Panc1 (cell line): ENCODE measurements at places on chromosomes 11 and 22.

DNA sequence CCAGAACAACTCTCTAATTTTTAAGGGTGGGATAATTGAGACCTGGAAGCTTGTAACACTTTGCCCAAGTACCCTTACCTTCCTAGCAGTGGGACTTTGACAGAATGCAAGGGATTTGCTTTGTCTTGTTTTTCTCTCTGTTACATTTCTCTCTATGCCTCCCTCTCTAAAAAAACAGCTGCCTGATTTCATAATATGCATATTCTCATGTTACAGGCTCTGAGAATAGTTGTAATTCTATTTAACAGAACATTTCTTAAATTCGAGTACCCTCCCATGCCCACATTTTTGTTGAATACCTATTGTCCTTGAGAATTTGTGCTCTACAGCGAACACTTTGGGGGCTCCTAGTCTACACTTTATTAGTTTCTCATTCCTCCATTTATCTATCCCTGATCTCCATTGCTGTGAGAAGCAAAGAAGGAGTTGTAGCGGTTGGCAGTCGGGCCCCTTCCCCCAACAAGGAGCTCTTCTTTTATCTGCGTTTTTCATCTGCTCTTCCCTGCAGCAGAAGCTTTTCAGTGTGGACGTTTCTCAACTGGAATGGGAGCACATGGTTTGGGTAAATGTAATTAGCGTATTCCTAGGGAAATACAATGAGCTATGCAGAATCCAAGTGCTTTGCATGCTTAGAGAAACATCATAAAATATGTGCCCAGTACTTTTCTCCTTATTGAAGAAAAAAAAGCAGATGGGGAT, 117.7 kb upstream of the CCDC90B start:
- no peak for DNase-seq

GRCh38 chr11:14980854-14981253, 8.7 kb upstream of the CALCA start:
- DNase-seq: no peak

DNA sequence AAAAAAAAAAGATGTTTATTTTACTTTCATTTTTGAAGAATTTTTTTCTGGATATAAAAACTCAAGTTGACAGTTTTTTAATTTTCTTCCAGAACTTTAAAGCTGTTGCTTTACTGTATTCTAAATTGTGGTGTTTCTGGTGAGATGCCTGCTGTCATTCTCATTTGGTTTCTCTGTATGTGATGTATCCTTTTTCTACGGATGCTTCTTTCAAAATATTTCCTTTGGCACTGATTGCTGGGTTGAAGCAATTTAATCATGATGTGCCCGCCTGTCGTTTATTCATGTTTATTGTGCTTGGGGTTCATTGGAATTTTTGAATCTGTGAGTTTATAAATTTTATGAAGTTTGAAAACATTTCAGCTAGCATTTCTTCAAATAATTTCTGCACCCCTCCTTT, 29.4 kb upstream of the CTSD start:
- DNase-seq: no peak

- DNase-seq: no peak
These were observed 3.3 kb upstream of the FXYD2 start for GRCh38 chr11:117827521-117828511.

DNA sequence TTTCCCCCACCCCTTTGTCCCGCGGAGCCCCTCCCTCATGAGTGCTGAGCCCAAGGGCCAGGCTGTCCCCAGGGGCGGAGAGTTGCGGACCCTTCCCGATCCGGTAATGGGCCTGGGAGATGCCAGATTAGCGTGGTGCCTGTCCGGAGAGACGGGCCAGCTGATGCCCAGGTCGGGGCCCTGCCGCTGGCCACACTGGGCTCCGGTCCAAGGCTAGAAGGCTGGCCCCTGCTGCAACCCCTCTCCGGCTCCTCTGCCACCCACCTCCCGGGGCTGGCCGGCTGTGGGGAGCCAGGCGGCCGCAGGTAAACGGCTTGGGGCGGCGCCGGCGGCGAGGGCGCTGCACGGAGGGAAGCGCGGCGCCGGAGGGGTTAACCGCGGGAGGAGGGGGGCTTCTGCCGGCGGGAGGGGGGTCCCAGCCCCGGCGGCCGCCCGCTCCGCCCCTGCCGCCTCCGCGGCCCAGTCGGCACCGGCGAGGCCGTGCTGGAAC, at the start of gene KCNK4:
Gene KCNK4 (plus strand): TSS at position 41 of the 490 bp plus-strand sequence. CDS start 1,717 bp downstream, outside the sequence.
- no peak for DNase-seq

- DNase-seq: no peak
These were observed 7.9 kb upstream of the ALKBH8 start for GRCh38 chr11:107573438-107573837.

GRCh38 chr11:62387381-62387780, 31.5 kb upstream of the SCGB1A1 start:
- no peak for DNase-seq

- no peak for DNase-seq
These were observed 30.6 kb downstream of the TECTA start for GRCh38 chr11:121131656-121132055.

DNA sequence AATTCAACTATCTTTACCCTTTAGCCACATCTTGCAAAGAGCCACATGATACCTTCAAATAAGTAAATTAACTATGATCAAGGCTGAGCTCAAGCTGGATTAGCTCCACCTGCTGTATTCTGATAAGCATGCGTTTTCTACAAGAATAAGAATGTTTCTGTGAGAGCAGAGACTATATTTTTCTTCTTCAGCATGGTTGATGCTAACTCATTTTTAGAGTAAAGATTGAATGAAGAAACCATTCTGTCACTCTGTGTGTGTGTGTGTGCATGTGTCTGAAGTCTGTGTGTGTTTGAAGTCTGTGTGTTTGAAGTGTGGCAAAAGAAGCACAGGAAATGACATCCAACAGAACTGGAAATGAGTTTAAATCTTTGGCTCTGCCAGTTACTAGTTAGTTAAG, 12.0 kb upstream of the LAYN start:
- DNase-seq: no peak

DNA sequence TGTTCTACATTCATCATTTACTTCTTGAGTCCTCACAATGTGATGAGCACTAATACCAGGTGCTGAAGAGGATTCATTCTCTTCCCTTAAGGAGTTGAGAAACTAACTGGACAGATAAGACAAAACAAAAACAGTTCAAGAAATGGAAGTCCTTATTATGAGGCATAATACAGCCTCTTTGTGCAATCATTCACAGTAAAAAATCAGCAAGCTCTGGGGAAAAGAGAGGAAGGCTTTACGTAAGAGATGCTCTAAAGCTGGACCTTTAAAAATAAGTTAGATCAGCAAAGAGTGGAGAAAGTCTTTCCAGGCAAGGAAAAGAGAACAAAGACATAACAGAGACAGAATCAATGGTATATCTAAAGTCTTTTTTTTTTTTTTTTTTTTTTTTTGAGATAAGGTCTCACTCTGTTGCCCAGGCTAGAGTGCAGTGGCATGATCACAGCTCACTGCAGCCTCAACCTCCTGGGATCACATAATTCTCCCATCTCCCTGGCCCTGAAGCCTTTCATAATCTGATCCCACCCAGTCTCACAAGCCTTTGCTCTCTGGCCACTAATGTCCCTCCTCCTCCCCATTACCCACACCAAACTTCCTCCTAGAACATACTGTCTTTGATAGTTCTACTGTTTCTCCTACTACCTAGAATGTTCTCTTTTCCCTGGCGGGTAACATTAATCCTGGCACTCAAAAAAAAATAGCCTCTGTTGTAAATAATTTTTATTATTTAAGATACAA, 40.9 kb downstream of the MRTFA start:
- no peak for DNase-seq

DNA sequence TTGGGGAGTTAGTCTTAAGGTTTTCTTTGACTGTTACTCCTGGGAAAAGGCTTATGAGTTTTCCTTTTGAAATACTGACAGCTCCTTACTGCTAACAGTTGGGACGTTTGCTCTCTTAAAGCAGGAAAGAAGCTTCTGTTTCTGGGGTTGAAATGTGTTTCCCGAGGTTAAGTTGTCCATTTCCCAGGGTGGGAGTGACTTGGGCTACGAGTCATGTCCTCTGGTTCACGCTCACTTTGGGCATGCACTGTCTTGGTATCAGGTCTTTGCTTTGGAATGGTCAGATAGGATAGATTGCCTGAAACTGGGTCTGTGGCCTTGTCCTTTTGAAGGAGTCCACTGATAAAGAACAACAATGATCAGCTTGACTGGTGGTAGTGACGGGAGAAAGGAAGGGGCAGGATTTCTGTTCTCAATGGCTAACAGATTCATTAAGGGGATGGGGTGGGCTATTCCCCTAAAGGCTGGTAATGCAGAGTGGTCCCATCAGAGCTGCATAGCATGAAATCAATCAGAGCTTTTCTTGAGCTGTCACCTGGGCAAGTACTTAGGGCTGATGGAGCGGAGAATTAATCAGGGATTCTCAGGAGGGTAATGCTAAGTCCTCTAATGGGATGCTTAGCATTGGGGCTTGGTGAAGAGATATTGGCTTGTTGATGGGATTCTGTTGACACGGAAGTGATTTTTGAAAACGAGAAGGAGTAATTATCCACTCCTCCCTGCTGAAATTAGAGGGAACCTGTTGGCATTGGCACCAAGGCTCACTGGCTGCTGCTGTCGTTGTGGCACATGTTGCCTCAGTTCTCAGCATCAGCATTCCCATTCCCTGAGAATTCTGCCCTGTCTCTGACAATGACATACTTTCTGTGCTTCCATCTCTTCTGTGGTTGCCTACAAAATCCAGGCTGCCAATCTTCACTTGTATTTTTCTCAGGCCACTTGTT, 81.6 kb downstream of the TEAD1 start:
- DNase-seq: no peak

- DNase-seq: no peak
These were observed 33.2 kb upstream of the FAR1 start for GRCh38 chr11:13635290-13635689.

DNA sequence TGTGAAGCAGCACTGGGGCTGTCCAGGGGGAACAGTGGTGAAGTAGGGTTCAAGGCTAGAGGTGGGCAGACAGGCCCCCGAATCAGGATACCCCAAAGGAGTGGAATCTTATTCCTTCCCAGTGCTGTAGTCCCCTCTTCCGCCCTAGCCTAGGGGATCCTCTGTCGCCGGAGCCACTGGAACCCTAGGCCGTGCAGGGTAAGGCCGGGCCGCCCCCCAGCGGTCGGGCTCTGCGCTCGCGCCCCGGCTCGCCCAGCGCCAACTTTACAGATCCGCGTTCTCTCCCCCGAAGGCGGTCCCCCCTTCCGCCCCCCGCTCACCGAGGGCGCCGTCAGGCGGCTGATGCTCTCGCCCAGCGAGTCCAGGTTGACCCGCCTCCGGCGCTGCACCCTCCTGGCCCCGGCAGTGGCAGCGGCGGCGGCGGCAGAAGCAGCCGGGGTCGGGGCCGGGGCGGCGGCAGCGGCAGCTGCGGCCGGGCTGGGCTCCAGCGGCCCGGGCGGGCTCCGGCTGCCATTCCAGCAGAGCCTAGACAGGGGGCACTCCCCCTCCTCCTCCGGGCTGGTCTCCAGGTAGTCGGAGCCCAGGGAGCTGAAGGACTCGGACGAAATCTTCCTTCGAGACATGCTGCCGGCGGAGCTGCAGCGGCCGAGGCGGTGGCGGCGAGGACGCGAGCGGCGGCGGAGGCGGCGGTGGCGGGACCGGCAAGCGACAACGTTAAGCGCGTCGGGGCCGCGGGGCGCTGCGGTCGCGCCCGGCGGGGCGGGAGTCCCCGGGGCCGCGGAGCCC, 650 bp downstream of the GUCY1A2 start:
- no peak for DNase-seq

DNA sequence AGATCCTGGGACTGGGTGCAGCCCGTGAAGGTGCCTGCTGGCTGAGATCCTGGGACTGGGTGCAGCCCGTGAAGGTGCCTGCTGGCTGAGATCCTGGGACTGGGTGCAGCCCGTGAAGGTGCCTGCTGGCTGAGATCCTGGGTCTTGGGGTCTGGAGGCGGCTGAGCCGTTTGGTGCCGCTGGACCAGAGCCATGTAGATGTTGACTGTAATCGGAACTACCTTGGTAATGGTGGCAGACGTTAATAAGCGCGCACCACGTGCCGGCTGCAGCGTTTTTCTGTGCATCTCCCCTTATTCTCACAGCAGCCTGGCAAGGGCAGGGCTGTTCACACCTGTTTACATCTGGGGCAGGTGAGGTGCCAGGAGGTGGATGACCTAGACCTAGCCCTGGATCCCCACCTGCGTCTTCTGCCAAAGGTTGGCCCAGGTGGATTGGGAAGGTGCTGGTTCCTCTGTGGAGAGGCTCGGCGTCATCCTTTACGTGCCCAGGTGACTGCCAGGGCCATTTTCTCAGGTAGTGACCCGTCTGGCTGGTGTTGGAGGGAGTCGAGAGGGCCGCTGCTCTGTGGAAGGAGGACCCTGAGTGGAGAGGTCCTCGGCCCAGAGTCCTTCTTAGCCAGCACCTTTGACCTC, 382.5 kb downstream of the TBC1D22A start:
- no peak for DNase-seq

DNA sequence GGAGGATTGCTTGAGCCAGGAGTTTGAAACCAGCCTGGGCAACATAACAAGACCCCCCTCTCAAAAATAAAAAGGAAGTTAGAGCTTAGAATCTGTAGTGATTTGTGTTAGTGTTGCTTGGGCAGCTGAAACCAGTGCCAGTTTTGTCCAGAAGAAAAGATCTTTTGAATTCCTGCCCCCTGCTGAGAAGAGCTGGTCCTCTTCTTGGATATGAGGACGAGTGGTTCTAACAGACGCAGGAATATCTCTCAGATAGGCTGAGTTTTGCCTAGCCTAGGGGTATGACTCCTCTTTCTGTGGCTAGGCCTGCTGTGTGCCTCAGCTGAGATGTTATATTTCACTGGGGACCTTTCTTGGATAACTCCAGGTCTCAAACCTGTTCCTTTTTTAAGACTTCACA, 102.8 kb downstream of the STIM1 start:
- DNase-seq: no peak

GRCh38 chr11:7303146-7303545, 51.4 kb downstream of the SYT9 start:
- DNase-seq: no peak

DNA sequence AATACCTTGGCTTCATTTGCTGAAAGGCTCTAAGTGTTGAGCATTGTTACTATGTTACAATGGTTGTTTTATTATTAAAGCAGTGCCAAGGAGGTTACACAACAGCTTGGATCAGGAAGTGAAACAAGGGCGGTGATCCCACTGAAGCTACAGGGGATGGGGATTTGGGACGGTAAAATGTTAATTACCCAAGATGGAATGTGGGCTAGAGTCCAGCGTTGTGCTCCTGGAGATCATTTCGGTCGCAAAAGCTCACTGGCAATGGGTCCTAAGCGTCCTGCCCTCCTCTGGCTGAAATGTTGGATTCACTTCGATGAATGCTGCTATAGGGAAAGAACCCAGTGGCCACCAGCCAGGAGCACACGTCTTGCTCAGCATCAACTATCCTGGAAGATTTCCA, 48.3 kb downstream of the FAM83F start:
- no peak for DNase-seq
